ENCODE measurements at places on chromosomes 2 and 18. TPM values are rescaled to one million over a fixed set of nuclear protein-coding genes. Genes with fewer than 3 reads are reported as not detected.

Gene NPAS2
- total RNA-seq, result 70.1 TPM

Gene CXCR1
- total RNA-seq, result not detected

Gene DSG4
- total RNA-seq, result not detected

Gene ASTL
- total RNA-seq, result not detected

Gene CKAP2L
- total RNA-seq, result 5.5 TPM

Gene B3GNT2
- total RNA-seq, result 53.1 TPM

Gene SP140
- not detected for total RNA-seq

Gene ANO7
- total RNA-seq, result 16.1 TPM

Gene GAL3ST2
- not detected for total RNA-seq

Gene CLHC1
- 20.2 TPM for total RNA-seq

Gene CCDC93
- 64.5 TPM for total RNA-seq

Data from endothelial cell (in vitro differentiated cells).